Spinal cord (tissue), 10 donors: ENCODE measurements at places on chromosomes 2 and 18. TPM values are rescaled to one million over a fixed set of nuclear protein-coding genes. Genes with fewer than 3 reads are reported as not detected.

The HRH4 gene
- 0.18 TPM for polyA plus RNA-seq

The BARD1 gene
- polyA plus RNA-seq: 7.2 TPM

The BCL2 gene
- polyA plus RNA-seq: 19.4 TPM

The SPP2 gene
- 0.44 TPM for polyA plus RNA-seq

The IWS1 gene
- polyA plus RNA-seq: 48.3 TPM

The UGT1A10 gene
- polyA plus RNA-seq: not detected

The AQP12A gene
- 0.62 TPM for polyA plus RNA-seq

The SLC38A11 gene
- 4.2 TPM for polyA plus RNA-seq

The GKN2 gene
- polyA plus RNA-seq: not detected

The CHRND gene
- 0.74 TPM for polyA plus RNA-seq

The ALKAL2 gene
- 3.4 TPM for polyA plus RNA-seq

The CCDC141 gene
- polyA plus RNA-seq: 0.89 TPM

The PCGF1 gene
- polyA plus RNA-seq: 21.3 TPM

The TEX261 gene
- 61.7 TPM for polyA plus RNA-seq

The MYL1 gene
- polyA plus RNA-seq: 1.2 TPM

The M1AP gene
- polyA plus RNA-seq: 1.3 TPM

The HOXD12 gene
- not detected for polyA plus RNA-seq

The DYNAP gene
- 0.08 TPM for polyA plus RNA-seq

The CEP68 gene
- polyA plus RNA-seq: 35.3 TPM

The ID2 gene
- polyA plus RNA-seq: 234 TPM

The PCARE gene
- polyA plus RNA-seq: not detected

The PPP1R1C gene
- polyA plus RNA-seq: 9.7 TPM

The SNTG2 gene
- 2.0 TPM for polyA plus RNA-seq

The IL18RAP gene
- not detected for polyA plus RNA-seq

The CMPK2 gene
- polyA plus RNA-seq: 7.5 TPM

The PRSS56 gene
- 4.8 TPM for polyA plus RNA-seq

The GDF7 gene
- 1.4 TPM for polyA plus RNA-seq

The SFTPB gene
- polyA plus RNA-seq: 0.12 TPM

The POTEC gene
- 0.08 TPM for polyA plus RNA-seq

The GALNT3 gene
- polyA plus RNA-seq: 7.5 TPM

The DHRS9 gene
- polyA plus RNA-seq: 8.9 TPM

The TFCP2L1 gene
- 0.52 TPM for polyA plus RNA-seq

The CCBE1 gene
- polyA plus RNA-seq: 2.7 TPM

The MDH1B gene
- polyA plus RNA-seq: 6.2 TPM

The MRPS5 gene
- polyA plus RNA-seq: 65.1 TPM

The LRRTM4 gene
- 17.0 TPM for polyA plus RNA-seq

The RSAD2 gene
- polyA plus RNA-seq: 2.8 TPM

The XIRP2 gene
- 0.39 TPM for polyA plus RNA-seq

The OTX1 gene
- not detected for polyA plus RNA-seq

The TMEM247 gene
- not detected for polyA plus RNA-seq

The RGPD3 gene
- polyA plus RNA-seq: 0.35 TPM

The HMSD gene
- 4.6 TPM for polyA plus RNA-seq

The TCF4 gene
- 94.5 TPM for polyA plus RNA-seq

The STAT1 gene
- 54.5 TPM for polyA plus RNA-seq

The LRATD1 gene
- 54.8 TPM for polyA plus RNA-seq

The ROCK2 gene
- 21.3 TPM for polyA plus RNA-seq

The ITGA6 gene
- 58.2 TPM for polyA plus RNA-seq
